ENCODE measurements at places on chromosomes 4 and X.

DNA sequence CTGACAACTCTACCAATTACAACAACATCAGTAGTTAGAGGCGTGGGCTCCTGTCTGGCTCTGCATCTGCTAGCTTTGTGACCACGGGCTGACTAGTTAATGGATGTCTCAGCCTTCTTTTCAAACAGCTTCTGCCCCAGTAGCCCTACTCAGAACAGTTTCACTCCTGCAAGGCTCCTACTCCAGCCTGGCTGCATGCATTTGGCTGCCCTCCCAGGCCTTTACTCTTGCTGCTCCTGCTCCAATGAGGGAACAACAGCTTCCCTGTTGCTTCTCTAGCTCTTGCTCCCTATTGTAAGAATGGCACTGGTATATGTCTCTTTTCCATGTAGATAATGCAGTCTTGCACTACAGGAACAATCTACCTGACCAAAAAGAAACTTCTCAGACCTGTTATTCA lies 93.3 kb downstream of the TTC29 start:
- no peak for DNase-seq

GRCh38 chrX:108163333-108164082 lies 71.9 kb downstream of the ATG4A start:
- DNase-seq = no peak

DNA sequence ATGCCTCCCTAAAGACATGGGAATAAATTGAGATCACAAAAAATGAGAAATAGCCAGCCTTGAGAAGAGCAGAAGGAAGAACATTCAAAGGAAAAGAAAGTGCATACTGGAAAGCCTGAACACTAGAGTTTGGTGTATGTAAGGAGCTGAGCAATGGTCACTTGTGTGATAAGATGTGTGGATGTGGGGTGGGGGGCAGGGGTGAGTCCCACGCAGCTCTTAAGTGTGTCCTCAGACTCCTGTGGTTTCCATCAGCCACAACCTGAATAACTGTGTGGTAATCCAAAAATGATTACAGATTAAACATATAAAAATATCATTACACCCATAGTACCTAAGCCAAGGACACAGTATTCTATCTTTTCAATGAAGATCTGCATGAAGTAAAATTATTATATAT lies 59.9 kb downstream of the ELOVL6 start:
- no peak for DNase-seq

GRCh38 chr4:47720787-47721186 lies 117.1 kb downstream of the CORIN start:
- no peak for DNase-seq

GRCh38 chr4:92387459-92388069 lies 83.8 kb downstream of the GRID2 start:
- peak; percentile 36 for DNase-seq

DNA sequence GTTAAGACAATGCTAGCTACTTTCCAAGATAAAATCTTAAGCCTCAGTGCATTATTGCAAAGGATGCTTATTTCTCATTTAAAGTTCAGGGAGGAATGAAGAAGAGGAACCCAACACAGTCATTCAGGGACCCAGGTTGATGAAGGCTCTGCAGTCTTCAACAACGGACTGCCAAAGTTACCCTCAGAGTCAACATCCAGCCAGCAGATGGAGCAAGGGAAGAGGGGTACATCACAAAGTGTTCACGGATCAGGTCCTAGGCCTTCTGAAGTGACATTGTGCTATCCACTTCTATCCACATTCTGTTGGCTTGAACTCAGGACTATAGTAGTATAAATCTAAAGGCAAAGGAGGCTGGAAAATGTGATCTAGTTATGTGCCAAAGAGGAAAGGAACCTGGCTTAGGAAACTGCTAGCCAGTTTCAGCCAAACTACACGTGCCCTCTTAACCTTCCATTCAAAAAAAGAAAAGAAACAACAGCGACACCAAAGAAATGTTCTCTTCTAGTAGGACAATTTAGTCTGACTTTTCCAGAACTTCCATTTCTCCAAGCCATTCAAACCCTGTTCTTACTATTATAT lies 28.8 kb downstream of the NKX6-1 start:
- peak; percentile 17 for DNase-seq

DNA sequence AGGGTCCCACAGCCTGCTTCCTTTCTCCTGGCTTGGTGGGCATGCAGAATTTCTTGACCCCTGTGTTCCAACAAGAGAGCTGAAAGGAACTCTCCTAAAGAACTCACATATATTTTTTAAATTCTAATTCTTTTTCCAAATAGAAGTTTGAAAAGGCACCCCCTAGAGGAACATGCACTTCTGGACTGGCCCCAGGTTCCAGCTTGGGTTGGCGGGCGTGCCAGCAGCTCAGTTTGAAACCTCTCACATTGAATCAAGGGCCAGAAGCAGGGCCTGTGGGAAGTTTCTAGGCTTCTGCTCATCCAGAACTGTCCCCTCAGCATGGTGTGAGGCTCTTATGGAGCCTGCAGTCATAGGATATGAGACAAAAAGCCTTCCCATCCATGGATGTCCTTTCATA lies 132.6 kb downstream of the ATG4A start:
- DNase-seq = no peak

DNA sequence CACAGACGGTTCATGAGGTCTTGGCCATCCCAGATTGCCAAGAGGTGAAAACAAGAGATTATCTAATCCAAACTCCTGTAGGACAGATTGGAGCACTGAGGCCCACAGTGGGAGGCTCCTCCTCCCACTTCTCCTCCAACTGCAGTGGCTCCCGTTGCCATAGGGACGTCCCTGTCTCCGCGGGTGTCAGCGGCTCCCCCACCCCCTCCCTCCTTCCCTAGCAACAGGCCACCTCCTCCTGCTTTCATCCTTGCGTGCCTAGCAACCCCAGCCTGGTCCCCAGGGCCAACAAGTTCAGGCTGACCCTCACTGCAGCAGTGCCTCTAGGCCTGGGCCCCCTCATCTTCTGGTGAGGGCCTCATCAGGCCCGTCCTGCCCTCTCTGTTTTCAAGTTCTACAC lies 6.8 kb upstream of the IQSEC2 start:
- DNase-seq = peak; percentile 26

GRCh38 chr4:42708625-42709024 lies 51.7 kb upstream of the ATP8A1 start:
- no peak for DNase-seq

DNA sequence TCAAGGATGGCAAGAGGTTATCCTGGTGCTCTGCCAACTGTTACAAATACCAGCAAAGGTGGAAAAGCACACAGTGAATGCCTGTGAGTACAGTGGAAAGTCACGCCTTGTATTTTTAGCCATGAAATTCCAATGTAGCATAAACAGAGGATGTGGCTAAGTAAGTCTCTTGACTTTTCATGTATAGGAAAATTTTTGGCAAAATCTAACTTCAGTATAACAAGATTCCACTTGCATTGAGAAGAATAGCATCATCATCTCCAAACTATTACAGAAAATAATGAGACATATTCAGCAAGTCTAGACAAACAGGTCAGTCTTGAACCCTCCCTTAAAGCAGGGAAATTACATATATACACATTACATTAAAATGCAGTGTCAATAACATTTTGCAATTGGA lies 7.9 kb downstream of the SLC10A6 start:
- DNase-seq = no peak

- DNase-seq = no peak
These were observed 33.4 kb downstream of the KCTD8 start for GRCh38 chr4:44415251-44415650.

GRCh38 chr4:117575850-117576249 lies 458.4 kb upstream of the NDST3 start:
- DNase-seq = no peak

DNA sequence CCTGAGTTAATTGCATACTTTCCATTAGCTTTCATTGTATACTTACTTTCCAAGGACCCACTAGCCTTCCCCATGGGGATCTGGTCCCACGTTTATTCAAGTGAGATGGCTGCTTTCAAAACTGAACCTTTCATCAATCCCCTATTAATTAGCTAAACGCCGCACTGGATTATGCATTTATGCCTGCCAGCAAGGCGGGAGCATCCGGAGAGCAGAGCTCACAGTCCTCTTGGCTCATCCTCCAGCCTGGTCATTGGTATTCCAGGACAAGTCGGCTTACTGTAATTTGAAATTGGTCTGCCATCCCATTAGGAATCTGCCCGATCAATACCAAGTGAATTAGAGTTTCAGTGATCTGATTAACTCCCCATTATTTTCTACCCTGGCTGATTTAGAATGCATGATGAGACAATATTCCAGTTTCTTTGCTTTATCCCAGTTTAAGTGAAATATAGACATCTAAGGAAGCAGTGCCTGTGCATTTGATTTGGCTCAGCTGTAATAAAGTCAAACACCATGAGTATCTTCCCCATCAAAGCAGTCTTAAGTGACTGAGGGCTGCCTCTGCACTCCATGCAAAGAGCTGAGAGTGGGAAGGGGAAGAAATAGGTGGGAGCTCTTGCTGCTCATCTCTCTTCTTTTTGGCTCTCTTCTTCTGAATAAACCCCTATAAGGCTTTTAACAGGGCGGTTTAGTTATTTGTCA lies 411.4 kb downstream of the GPAT3 start:
- DNase-seq = no peak

DNA sequence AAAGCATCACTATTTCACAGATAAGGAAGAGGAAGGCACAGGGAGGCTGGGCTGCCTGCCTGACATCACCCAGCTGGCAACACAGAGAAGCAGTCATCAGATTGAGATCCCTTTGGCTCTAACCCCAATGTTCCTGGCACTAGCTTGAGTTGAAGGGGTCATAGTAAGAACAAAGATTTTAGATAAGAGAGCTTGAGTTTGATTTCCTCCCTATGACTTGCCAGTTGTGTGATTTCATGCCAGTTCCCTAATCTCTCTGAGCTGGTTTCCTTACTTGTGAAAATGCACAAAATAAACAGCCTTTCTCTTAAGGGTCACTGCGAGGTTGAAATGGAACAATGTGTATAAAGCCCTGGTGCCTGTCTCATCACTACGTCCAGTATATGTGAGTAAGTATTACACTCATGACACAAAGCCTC lies 475.4 kb upstream of the HS3ST1 start:
- DNase-seq = no peak

DNA sequence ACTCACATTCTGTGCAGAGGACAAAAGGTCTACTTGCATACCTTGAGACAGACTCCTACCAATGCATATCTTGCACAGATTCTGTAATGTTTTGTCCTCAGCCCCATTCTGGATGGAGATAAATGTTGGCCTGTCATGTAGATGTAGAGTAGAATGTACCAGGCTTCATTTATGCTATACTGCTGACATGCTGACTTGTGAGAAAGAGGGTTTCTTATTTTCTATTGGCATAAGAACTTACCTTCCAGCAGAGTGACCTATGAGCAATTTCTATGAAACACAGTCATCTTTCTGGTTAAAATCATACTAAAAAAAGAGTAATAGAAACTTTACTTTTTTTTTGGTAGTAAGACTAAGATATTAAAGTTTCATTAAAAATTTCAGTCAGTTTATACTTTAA lies 17.2 kb downstream of the SLC4A4 start:
- no peak for DNase-seq

GRCh38 chr4:69858690-69859089 lies 1.3 kb downstream of the SULT1E1 start:
- no peak for DNase-seq

DNA sequence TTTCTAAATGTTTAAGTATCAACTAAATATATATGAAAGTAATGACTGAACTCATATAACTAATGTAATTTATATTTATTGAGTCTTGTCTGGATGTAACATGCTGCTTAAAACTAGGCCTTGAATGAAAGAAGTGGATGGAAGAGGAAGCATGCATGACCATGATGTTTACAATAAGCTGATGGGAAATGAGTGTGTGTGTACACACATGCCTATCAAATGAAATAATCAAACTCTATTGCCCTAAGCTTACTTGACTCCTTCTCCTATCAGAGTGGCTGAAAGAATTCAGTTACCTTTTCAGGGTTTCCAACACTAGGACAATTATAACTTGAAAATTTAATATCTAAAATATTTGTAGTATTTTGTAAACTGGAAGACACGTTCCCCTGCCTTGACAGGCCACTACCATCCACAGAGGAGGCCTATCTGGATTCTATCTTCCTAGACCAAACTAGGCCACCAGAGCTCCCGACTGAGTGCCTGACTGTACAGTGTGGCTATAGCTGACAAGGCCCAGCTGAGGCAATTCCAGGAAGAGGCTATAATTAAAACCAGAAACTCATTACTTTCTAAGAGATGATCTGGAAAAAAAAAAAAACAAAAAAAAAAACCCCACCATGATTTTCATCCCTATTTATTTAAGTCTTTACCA lies 7.6 kb downstream of the ARSJ start:
- no peak for DNase-seq

DNA sequence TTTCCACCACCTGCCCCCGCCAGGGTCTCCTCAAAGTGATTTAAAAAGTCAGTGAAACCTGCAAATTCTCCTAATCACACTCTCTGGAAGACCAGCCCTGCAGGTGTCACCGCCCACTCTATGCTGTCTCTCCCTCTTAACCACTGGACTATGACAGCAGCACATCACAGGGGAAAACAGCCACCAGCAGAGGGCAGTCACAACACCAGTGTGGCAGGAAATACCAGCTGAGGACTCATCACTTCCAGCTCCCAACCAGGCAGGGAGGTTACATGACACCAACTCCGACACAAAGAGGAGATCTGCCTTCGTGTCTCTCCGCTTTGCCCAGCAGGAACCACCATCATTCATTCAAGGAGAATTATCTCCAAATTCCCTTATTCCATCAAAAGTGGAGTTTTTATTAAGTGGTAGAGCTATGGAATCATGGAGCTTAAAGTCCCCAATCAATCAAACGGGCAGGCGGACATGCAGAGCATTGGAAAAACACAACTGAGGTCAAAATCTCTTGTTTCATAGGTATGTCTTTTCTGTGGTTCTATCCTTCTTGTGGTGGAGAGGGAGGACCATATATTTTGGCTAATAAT lies 91.3 kb downstream of the NSUN7 start:
- DNase-seq = peak; percentile 77

- DNase-seq = no peak
These were observed 135.3 kb upstream of the AR start for GRCh38 chrX:67408423-67409079.

GRCh38 chr4:108709234-108709633 lies 53.6 kb downstream of the ETNPPL start:
- no peak for DNase-seq

- DNase-seq = peak; percentile 52
These were observed 61.5 kb upstream of the AP1S2 start for GRCh38 chrX:15915959-15916703.

GRCh38 chr4:103915224-103915869 lies 195.6 kb upstream of the TACR3 start:
- no peak for DNase-seq

GRCh38 chrX:115363372-115363771 lies 73.9 kb downstream of the LUZP4 start:
- no peak for DNase-seq

DNA sequence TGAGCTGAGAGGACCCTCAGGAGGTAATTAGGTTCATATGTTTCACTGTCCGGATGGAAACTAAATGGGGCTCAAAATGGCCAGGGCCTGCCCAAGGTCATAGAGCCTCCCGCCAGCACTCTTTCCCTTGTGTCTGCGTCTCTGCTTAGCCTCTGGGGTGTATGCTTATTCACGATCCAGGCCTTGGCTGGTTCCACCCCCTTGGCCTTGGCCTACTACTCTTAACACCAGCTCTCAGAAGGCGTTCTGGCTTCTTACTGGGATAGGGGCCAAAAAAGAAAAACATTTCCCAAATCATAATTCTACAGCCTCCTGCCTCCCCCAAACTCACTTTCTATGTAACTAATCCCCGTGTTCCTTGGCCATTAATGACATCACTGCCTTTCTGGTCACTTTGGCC lies 68.8 kb downstream of the RTL5 start:
- no peak for DNase-seq

Data from inflammatory macrophage (primary cell).